Activated CD4-positive, alpha-beta T cell treated with anti-CD3 and anti-CD28 coated beads for 24 hours (primary cell): ENCODE measurements at places on chromosomes 6 and 20.

- no peak for DNase-seq
Measured at GRCh38 chr6:83853178-83854000, at the start of gene RIPPLY2. TSS of gene RIPPLY2 (plus strand) at chr6:83853360. CDS start at chr6:83853417, 57 bp downstream.

DNA sequence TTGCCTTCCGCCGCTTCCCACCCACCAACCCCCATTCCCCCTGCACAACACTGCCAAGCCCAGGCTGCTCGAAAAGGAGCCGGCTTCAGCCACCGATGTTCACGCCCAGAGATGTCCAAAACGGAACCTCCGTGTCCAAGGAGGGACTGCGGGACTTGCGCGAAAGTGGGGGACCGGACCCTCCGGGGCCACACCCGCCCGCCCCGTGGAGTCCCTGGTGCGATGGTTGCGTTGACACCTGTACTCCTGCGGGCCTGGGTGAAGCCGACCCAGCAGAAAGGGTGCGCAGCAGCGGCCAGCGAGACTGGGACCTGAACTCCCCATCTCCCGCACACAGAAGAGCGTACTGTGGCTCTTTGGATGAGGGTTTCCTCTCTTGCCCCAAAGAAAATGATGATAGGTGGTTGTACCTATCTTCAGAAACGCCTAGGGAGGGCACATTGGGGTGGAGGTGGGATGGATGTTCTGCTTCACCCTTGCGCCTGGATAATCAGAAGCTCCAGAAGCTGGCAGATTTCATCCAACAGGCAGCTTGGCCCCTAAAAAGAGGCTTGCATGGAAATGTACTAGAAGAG is 1.9 kb upstream of the VGLL2 start:
- DNase-seq: no peak

DNA sequence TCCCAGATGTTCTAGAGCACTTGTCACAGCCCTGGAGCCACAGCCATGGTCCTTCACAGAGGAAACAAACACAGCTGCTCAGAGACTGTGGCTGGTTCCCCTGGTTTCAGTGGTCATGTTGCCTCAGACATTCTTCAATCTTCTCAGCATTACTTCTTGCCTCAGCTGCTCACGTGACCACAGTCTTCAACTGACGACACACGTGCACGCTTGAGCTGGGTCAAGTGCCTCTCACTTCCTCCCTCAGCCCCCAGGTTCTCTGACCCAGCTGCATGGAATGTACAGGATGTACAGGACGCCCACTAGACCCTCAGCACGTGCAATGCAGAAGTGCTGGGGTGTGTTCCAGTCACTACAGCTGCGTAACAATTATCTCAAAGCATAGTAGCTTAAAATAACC is 159.8 kb upstream of the GGTLC1 start:
- no peak for DNase-seq

DNA sequence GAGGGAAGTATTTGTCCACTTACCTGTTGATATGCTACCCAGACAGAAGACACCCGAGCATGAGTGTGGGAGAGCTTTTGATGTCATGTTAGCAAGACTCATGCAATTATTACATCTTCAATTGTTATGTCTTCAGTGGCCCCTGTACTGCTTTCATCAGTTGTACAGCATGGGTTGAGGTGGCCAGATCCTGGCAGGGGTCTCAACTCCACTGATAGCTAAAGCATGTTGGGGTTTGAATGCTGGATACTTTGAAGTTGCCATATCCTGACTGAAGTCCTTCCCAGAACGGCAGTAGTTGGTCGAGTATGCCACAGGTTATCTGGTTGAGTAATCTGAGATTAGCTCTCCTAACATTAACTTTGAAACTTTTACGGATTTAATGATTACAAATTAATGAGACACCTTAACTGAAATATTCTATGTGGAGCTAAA is 46.7 kb downstream of the LRRN4 start:
- DNase-seq: no peak

DNA sequence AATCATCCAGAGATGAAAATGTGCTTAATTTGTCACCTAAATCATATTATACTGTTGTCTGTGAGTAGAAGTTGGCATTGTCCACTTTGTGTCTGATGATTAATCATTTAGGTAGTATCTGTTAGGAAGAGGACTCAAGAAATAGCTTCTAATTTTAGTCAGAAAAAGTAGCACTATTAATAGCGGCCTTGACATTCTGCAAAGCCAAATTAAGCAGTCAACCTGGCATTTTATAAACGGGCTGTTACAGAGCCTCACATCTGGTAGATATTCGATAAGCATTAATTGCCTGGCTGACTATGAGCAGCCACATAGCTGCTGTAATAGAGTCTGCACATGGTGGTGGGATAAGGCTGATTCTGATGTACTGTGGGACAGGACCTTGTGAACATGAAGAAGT is 99.5 kb downstream of the KLHL32 start:
- no peak for DNase-seq
